Heart right ventricle (tissue), 16 donors: ENCODE measurements at places on chromosomes 12 and 14. TPM values are rescaled to one million over a fixed set of nuclear protein-coding genes. Genes with fewer than 3 reads are reported as not detected.

DNA sequence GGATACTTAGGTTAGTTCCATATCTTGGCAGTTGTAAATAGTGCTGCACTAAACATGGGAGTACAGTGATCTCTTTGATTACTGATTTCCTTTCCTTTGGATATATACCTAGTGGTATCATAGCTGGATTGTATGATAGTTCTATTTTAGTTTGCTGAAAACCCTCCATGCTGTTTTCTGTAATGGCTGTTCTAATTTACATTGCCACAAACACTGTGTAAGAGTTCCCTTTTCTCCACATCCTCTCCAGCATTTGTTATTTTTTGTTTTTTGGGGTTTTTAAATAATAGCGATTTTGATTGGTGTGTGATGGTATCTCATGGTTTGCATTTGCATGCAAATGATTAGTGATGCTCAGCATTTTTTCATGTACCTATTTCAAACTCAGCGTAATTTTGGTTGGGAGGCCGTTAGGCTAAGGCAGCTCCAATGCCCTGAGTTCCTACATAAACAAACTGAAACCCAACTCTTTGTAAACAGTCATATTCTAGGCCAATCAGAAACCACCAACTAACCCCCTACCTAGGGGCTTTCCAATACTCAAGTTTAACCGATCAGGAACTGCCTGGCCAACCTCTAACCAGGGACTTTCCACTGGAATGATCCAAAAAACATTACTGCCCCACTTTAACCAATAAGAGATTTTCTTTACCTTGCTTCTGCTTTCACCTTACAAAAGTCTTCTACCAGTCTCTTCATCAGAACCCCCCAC lies 171.6 kb downstream of the FBXL14 start:
- DNase-seq, result no peak

DNA sequence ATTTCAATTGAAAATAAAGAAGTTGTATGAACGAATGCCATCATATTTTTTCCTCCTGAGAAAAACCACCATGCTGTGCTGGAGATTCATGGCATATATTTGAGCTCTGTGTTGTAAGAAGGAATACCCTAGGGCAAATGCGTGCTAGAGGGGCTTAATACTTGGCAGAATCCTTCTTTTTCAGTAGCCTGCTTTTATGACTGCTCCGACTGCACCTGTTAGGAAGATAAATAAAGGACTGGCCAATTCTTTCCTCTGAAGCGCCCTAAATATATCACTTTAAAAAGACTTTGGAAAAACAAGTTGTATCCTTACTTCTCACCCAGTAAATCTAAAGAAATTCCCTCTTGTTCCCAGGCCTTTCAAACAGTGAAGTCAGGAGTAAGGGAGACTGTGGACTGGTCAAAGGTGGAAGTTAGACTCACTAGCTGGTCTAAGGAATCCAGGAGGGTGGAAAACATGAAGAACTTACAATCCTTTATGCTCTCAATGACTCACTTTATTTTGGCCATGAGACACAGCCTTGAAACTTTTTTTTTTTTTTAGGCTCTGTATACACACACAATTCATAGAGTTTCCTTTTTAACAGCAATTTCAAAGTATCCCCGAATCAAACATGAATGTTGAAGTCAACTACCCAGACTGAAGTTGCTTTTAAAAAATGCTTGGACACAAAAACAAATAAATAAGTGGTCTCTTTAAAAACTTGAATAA lies 5.2 kb downstream of the MYBPC1 start:
- DNase-seq, result no peak

- DNase-seq, result no peak
These were observed 25.5 kb upstream of the DIO3 start for GRCh38 chr14:101535701-101536207.

DNA sequence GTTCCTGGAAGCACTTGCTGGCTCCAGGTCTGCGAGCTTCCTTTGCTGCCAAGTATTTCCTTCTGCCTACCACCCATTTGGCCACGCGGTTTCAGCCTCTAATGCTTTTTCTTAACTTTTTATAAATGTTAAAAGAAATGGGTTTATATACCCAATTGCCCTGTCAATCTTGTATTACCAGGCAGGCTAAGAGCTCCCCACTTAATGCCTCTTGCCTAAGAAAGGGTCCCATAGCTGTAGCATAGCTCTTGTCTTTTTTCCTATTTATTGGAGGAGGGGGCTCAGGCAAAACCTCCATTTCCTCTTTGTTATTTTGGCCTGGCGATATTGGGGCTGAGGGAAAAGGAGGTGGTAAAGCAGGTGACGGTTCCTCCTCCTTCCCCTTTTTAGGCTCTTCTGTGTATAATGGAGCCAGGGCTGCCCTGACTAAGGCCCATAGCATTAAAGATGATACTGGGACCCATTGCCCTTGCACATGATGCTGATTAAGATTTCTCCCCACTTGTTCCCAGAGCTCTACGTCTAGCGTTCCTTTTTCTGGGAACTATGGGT lies 21.6 kb upstream of the BLTP3B start:
- no peak for DNase-seq

Gene LBHD2
- not detected for polyA plus RNA-seq

Gene RAD9B
- not detected for polyA plus RNA-seq

DNA sequence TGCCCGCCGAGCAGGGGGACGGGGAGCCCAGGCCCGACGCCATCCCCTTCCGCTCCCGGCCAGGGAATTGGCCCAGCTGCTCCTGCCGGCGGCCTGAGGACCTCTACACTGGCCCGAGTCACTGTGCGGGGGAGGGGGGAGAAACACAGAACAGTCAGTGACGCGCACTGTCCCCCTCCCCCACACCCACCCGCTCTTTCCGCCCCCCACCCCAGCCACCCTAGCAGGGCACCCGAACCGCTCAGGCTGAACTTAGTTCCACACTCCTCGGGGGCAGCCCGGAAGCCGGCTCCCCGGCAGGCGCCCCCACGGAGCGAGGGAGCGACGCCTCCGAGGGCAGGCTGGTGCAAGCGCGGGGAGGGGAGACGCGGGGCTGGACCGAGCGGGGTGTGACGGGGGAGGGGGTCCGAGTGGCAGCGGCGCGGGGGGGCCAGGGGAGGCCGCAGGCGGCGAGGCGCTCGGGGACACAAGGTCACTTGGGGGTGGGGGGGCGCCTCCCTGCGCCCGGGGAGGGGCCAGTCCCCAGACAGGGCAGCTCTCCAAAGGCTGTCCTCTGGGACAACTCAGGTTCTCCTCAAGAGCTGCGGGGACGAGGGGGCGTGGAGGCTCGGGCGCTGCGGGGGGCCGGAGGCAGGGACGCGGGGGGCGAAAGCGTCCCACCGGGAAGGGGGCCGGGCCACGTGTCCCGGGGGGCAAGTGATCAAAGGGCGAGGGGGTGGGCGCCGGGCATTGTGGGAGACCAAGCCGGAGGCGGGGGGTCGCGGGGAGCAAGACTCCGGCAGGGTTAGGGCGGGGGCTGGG lies 648 bp downstream of the CHD4 start:
- DNase-seq, result peak; percentile 78

GRCh38 chr14:105879867-105880561 lies 353.6 kb downstream of the TMEM121 start:
- no peak for DNase-seq

Gene NDUFB1
- 6,426 TPM for polyA plus RNA-seq

DNA sequence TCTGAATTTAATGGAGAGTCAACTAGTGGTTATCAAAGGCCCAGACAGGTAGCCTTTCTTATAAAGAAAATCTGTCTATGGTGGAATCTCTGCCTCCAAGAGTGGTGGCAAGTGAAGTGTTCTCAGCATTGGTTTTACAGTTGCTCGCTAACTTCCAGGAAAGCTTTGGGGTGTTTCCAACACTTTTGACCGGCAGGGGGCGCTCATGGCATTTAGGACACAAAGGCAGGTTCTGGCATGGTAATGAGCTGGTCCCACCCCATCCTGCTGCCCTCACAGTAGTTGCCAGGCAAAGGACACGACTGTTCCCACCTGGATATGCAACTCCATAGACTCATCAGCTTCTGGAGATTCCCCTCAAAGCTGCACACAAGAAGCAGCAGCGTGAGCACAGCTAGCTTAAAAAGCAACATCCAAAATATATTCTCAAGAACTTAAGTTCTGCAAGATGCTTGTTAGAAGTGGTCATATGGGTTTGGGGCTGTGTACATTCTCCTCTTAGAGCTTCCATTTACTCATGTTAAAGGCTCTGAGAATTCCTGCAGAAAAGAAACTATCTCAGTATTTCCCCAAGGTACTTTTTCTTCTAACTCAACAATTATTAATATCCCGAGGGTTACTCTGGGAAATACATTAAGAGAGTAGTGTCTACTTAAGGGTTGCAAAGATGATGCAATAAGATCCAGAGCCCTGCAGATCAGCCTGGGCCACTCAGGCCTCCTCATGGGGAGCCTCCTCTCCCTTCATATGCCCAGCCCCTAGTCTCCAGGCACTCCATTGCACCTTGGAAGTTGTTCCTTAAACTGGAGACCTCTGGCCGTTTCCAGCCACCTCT lies 14.8 kb downstream of the PROX2 start:
- peak; percentile 90 for DNase-seq

Gene ZBTB42
- polyA plus RNA-seq, result 5.9 TPM

GRCh38 chr12:133073836-133074235 lies 6.9 kb upstream of the ZNF140 start:
- no peak for DNase-seq

Gene TEAD4
- 7.6 TPM for polyA plus RNA-seq

Gene BEST3
- polyA plus RNA-seq, result 0.35 TPM

Gene GALNT9
- not detected for polyA plus RNA-seq

GRCh38 chr12:75525263-75525662 lies 13.9 kb upstream of the KRR1 start:
- no peak for DNase-seq

- no peak for DNase-seq
These were observed 83.9 kb downstream of the HMGA2 start for GRCh38 chr12:65908147-65908546.

GRCh38 chr14:91482263-91483013 lies 27.7 kb downstream of the PPP4R3A start:
- no peak for DNase-seq

GRCh38 chr14:89325299-89325883 lies 91.6 kb downstream of the FOXN3 start:
- no peak for DNase-seq

- DNase-seq, result no peak
These were observed 11.9 kb downstream of the TTC9 start for GRCh38 chr14:70653662-70654061.

GRCh38 chr12:57127726-57128518 lies at the start of gene LRP1:
Gene LRP1 (plus strand): TSS chr12:57128483. CDS start chr12:57128965, 482 bp downstream.
- peak; percentile 89 for DNase-seq

Gene VRTN
- polyA plus RNA-seq, result not detected

DNA sequence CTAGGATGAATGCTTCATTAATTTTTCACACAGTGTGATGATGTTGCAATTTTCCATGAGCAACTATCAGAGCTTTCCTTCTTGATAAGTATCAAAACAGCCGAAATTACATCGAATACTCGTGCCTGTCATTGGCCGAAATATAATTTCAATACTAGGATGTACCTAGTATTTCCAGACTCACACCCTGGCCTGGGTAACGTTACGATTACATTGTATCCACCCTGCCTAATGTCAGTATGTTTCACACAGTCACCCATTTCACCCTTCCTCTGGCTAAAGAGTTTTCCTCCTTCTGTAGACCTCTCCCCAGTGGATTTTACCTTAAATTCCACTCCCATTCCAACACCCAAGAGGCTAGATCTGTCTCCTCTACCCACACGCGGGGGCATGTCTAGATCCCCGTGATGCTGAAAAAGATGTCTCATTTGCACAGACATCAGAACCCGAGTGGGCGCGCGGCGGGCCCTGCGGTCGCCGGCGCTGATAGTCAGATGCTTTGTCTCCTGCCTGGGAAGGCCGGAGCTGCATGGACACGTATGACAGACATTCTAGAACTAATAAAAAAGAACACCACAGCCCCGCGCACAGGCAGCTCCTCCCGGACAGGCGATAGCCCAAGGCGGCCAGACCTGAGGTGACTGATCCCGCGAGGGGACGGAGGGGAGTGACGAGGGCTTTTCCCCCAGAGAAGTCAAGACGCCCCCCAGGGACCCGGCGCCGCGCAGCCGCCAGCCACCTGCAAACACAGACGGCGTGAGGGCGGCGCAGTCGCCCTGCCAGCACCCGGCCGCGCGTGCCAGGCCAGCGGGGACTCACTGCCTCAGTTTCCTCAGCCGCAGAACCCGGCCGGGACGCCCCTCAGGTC lies 723 bp downstream of the KIF21A start:
- peak; percentile 42 for DNase-seq

DNA sequence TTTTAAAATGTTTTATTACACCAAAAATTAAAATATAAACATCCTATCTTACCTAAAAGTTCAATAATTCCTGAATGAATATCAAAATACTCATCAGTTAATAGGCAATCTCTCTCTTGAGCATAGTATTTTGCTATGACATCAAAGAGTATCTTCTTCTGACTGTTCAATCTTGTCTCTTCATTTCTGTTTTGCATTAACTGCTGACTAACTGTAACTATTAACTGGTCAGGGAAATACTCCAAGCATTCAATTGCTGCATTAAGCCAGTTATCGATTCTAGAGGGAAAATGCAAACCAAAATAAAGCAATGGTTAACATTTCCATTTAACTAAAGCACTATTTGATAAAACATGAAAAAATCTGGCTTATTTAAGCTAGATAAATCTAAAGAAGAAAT lies 13.4 kb downstream of the DEPDC4 start:
- DNase-seq, result no peak

Gene IL22
- polyA plus RNA-seq, result not detected

DNA sequence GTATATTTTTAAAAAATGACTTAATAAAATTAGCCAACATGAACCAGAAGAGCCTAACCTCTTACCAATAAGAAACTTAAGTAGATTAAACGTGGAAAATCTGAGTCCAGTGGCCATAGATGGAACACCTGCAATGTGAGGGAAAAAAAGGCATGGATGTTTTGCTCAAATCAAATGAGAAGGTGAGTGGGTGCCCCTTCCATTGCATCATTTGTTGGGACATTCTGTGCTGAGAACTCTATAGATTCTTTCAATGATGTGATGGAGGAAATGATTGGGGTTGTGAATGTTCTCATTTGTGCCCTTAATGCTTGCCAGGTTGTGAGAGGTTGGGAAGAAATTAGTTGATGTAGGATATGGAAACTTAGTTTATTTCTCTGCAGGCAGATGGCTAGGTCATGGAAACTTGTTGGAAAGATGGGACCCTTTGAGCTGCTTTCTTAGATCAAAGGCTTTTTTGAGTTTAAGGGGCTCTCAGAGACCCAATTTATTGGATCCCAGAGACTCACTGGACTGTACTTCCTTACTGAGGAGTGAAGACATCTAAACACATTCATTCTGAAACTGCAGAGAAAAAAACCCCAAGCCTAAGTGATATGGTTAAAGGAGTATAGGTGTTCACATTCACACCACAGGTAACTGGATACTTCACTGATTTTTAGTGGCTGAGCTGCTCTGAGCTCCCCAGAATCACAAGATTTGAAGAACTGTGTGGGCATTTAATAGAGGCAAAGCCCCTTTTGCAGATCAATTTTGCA lies 95.9 kb downstream of the DACT1 start:
- DNase-seq, result no peak

DNA sequence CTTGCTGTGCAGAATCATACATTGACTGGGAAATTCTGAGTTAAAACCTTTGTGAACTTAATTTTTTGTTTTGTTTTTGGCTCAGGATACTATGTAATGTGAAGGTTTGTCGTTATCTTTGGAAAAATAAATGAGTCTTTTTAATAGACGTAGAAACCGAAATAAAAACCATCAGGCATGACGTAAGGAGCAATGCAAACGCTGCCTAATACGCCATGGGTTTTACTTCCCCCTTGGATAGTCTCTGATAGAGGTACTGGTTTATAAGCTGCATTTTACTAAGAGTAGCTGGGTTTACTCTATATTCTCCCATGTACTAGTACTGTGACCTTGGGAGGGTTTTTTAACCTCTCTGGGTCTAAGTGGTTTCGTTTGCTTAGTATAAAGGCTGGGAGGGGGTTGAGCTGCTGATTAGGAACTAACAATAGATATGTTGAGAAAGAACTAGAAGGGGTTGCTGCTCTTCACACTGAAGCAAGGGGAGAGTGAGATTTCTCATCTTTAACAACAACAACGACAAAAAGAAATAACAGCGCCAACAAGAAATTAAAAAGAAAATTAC lies 66.8 kb upstream of the SLCO1C1 start:
- DNase-seq, result no peak
